ENCODE measurements at places on chromosomes 4 and X.
A peak's percentile ranks its signal among the peaks of the same experiment; 100 is the strongest.

DNA sequence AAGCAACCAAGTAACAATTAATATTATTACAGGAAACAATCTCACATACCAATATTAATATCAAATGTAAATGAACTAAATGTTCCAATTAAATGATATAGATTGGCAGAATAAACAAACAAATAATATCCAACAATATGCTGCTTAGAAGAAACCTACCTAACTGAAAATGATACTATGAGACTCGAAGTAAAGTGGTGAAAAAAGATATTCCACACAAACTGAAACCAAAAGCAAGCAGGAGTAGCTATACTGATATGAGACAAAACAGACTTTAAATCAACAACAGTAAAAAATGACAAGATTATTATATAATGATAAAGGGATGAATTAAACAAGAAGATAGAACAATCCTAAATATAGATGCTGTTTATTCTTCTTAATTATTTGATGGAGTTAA, 140.1 kb downstream of the SPANXN4 start:
- DNase-seq = no peak

DNA sequence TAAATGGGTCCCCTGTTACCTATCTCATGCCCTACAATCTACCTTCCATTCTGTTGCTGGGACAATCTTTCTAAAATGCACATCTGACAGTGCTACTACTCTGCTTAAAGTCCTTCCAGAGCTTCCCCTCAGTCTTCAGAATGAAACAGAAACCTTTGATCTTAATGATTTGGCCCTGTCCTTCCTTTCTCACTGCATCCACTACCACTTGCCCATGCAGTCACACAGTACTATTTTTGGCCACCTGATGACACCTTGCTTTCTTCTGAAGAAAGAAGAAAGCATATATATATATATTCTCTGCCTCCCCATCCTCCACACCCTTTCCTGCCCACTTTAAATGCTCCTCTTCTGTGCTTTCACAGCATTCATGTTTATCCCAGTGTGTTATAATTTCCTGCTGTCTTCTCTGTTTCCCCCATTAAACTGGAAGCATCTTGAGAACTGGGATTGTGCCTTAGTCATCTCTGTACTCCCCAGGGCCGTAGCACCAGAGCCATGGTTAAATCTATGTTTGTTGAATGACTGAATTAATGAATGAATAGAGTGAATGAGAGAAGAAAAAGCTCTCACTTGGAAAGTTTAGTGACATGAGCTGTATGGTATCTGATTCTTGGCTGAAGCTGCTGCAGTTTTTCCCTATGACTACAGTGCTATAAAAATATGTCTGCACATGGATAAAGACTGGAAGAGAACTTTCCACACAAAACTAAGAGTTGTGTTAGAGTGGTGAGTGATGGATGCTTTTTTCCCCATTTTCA, 56.2 kb downstream of the RTL9 start:
- DNase-seq = no peak

- DNase-seq = no peak
Measured at GRCh38 chrX:110383414-110383813, 24.8 kb downstream of the RTL9 start.

DNA sequence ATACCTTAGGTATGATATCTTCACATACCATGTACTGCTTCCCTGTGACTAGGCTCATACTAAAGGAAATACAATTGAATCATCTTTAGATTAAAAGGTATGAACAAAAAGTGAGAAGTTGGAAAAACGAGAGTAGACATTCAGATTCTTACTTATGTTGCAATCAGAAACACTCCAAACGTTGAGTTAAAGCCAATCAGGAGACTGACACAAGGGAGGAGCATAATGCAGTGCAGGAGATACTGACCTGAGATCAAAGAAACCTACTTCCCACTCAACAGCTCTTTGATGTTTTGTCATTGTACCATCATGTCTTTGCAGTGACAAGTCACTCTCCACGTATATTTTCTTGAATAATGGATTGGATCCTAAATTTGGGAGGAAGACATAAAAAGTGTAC, 8.9 kb upstream of the PCDH18 start:
- no peak for DNase-seq

- DNase-seq = no peak
Measured at GRCh38 chr4:34845926-34846325, 1398.4 kb downstream of the ARAP2 start.

GRCh38 chr4:62051332-62051731, 851.2 kb downstream of the ADGRL3 start:
- no peak for DNase-seq

DNA sequence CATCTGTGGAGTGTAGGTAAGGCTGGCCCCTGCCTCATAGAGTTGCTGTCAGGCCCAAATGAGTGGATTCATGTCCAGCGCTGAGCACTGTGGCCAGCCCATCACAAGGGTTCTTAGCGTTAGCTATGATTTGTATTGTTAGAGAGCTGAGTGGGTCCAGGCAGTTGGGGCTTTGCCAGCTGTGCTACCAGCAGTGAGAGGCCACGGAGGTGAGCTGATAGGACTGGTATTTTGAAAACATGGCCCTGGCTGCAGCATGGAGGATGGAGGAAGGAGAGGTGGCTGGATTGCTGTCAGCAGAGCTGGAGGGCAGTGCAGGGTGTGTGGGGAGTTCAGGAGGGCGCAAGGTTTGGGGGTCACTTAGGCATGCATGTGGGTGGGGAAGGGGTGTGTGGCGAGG, 69.8 kb downstream of the PSAPL1 start:
- no peak for DNase-seq

- no peak for DNase-seq
Measured at GRCh38 chrX:7100022-7100421, 47.5 kb upstream of the STS start.

DNA sequence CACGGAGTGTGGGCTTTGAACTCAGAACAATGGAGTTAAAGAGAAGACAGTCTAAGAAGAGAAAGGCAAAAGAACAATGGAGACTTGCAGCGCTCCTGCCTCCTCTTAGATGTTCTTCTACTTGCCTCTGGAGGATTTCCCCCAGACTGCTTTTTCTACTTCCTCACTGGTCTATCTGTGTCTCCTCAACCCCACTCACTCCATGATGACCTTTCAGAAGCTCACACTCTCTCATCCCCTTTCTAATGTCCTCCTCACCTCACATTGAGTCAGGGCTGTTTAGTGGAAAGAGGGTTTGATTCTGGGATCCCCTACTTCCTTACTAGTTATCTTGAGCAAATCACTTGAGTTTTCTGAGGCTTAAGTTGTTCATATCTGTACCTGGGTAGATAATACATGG, 12.2 kb upstream of the HERC6 start:
- DNase-seq = no peak

DNA sequence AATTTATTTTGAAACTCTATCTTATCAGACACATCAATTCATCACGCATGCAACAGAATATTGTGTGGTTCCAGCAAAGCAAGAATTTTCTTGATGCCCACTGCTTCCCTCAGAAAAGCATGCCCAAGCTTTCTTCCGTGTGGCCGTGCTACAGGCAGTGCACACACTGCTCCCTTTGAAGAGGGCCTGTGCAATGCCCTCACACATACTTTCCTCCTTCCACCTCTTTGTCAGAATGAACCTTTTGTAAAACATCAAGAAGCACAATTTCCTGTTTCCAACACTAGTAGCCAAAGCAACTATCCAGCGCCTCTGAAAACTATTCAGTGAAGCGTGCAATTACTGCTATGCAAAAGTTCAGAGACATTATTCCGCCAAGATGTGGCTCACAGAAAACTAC, 201.7 kb downstream of the NLGN4X start:
- DNase-seq = no peak

- DNase-seq = no peak
Measured at GRCh38 chrX:15203694-15204093, 66.2 kb downstream of the ASB9 start.

DNA sequence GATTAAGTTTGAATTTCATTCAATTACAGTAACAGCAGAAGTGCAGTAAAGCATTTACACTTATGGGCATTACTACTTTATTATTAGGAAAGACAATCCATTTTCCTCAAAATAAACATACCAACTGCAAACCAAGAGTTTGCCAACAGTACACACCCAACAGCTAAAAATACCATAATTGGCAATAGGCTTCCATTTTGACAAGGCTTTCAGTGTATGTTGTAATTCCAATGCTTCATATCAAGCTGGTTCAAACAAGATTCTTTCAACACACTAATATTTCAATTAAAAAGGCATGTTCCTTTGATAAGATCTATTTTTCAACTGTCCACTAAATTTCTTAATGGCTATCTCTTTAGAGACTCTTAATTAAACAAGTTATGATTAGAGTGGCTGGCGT, 12.1 kb downstream of the EIF1AX start:
- no peak for DNase-seq

DNA sequence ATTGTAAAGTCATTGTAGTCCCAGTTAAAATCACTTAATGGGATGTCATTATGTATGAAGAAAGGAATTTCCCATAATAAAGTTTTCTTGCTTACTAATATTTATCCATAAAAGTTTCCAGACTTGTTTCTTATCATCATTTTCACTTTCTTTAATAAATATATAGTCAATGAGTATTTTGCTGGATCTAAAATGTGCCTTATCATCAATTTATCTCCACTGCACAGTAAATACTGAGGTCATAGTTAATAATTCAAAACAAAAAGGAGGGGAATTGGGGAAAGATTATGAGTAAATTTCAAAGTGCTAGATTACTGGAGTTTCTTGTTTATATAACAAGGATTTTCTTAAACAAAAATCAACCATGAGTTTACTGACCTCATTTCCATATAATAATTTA, 279.5 kb upstream of the DKK2 start:
- no peak for DNase-seq

DNA sequence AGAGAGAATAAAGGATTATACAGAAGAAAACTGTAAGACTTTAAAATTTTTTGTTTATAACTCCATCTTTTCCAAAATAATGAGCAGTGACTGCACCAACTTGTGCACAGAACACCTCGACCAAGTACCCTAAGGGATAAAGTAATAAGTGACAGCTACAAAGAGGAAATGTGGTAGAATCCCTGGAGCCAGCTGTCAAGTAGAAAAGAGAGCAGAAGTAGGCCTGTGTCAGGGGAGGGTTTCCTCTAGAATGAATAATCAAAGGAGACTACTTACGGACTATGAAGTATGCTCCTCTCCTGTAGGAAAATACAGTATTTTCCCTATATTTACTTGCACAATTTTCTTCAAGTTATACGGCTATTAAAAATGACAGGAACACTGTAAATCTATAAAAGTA, 1.2 kb downstream of the EIF1AX start:
- no peak for DNase-seq

DNA sequence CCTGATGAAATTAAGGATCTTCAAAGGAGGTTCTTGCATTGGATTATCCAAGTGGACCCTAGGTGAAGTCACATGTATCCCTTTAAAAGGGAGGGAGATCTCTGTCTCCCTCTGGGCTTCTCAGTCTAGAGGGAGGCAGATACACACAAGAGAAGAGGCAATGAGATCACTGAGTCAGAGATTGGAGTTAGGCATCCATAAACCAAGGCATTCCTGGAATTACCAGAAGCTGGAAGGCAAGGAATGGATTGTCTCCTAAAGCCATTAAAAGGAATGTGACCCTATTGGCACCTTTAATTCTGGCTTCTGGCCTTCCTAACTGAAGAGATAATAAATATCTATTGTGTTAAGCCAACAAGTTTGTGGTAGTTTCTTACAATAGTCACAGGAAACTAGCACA, 383.2 kb downstream of the PACRGL start:
- no peak for DNase-seq

DNA sequence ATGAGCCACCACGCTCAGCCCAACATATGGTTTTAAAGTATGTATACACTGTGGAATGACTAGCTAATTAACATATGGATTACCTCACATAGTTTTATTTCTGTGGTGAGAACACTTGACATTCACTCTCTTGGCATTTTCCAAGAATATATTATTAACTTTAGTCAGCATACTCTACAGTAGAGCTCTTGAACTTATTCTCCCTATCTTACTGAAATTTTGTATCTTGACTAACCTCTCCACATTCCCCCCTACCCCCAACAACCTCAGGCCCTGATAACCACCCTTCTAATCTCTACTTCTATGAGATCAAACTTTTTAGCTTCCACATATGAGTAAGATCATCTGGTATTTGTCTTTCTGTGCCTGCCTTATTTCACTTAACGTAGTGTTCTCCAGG, 38.6 kb upstream of the AGA start:
- no peak for DNase-seq

GRCh38 chr4:121050300-121050699, 22.0 kb downstream of the NDNF start:
- DNase-seq = no peak

DNA sequence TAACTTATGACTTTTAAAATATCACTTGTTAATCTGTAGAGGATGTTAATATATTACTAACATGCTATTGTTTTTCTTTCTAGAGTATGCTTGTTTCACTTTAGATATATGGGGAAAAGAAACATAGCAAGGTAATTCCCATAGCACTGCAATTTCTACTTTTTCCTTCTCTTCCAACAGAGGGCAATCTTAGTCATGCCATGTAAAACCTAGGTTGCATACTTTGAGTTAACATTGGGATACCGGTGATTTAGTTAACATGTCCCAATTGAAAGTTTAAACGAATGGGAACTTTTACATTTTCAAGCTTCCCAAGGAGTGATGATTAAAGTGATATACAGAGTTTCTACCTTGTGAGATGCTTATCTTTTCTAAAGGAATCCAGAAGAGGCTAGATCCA, 89.4 kb upstream of the IL13RA1 start:
- no peak for DNase-seq

- DNase-seq = no peak
Measured at GRCh38 chrX:16465081-16465876, 184.7 kb upstream of the S100G start.

DNA sequence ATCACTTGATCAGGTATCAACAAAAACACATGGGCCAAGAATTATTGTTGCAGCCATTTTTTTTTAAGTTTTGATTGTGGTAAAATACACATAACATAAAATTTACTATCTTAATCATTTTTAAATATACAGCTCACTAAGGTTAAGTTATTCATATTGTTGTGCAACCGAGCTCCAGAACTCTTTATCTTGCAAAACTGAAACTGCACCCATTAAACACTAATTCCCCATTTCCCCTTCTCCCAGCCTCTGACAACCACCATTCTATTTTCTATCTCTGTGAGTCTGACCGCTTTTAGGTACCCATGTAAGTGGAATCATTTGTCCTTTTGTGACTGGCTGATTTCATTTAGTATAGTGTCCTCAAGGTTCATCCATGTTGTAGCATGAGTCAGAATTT, 126.2 kb upstream of the NDP start:
- no peak for DNase-seq

DNA sequence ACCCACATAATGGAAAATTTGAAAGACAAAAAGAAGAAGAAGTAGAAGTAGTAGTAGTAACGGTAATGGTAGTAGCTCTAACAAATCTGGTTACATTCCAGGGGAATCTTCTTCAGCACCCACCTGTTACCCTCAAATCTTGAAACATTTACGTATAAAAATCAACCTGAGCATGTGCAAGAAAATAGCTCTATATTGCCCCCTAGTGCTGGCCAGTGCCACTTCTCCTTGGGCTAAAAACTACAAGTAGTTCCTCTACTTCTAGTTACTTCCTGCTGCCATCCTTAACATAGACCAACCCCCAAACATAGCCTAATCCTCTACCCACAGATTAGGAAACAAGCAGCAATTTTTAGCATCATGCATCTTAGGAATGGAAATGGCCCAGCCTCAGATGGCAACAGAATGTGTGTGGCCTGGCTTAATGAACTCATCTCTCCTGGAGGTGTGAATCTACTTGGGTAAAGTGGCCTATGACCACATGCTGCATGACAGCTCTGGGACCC, 3.1 kb downstream of the PDGFC start:
- DNase-seq = peak; percentile 83
